ENCODE measurements at places on chromosomes 3 and 15. TPM values are rescaled to one million over a fixed set of nuclear protein-coding genes. Genes with fewer than 3 reads are reported as not detected.

The CILP gene
- 0.05 TPM for total RNA-seq

The CACNA2D3 gene
- total RNA-seq: not detected

The NME9 gene
- total RNA-seq: not detected

The CCR4 gene
- 2.9 TPM for total RNA-seq

The FOXL2NB gene
- total RNA-seq: not detected

The C3orf20 gene
- 0.11 TPM for total RNA-seq

The LIPC gene
- 4.1 TPM for total RNA-seq

The MSL2 gene
- 50.7 TPM for total RNA-seq

DNA sequence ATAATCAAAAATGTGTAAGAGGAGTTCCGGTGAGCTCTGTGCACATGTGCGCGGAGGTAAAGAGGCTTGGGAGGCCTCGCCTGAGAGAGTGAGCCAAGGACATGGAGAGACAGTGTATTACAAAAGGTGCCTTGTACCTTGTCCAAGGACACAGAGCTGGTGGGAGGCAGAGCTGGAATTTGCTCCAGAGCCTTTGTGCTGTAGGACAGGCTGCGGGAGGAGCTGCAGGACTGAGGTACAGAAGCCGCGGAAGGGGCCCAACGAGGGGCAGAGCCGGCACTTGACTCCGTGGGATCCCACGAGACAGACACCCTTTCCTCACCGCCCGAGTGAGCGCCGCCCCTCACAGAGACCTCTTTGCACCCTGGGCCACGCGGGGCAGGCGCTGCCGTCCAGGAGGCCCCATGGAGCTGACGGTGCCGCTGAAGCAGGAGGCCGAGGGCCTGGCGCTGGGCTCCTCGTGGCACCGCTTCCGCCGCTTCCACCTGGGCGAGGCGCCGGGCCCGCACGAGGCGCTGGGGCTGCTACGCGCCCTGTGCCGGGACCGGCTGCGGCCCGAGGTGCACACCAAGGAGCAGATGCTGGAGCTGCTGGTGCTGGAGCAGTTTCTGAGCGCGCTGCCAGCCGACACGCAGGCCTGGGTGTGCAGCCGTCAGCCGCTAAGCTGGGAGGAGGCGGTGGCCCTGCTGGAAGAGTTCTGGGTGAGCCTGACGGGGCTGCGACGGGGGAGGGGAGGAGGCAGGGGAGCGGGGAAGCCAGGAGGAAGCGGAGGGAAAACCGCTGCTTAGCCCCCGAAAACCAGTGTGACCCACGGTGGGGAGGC lies 68.7 kb downstream of the SLTM start:
- DNase-seq: no peak

GRCh38 chr15:87597346-87598052 lies 659.0 kb downstream of the NTRK3 start:
- peak; percentile 77 for DNase-seq

GRCh38 chr3:126340081-126340511 lies 17.1 kb downstream of the KLF15 start:
- no peak for DNase-seq

- DNase-seq: peak; percentile 33
Measured at GRCh38 chr15:65952391-65953053, 83.2 kb downstream of the RAB11A start.

DNA sequence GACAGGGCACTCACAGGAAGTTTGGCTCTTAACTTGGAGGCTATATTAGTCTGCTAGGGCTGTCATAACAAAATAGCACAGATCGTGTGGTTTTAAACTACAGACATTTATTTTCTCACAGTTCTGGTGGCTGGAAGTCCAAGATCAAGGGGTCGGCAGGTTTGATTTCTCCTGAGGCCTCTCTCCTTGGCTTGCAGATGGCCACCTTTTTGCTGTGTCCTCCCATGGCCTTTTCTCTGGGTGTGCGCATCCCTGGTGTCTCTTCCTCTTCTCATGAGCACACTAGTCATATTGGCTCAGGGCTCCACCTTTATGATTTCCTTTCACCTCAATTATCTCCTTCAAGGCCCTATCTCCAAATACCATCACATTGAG lies 69.3 kb downstream of the FOXB1 start:
- DNase-seq: no peak

DNA sequence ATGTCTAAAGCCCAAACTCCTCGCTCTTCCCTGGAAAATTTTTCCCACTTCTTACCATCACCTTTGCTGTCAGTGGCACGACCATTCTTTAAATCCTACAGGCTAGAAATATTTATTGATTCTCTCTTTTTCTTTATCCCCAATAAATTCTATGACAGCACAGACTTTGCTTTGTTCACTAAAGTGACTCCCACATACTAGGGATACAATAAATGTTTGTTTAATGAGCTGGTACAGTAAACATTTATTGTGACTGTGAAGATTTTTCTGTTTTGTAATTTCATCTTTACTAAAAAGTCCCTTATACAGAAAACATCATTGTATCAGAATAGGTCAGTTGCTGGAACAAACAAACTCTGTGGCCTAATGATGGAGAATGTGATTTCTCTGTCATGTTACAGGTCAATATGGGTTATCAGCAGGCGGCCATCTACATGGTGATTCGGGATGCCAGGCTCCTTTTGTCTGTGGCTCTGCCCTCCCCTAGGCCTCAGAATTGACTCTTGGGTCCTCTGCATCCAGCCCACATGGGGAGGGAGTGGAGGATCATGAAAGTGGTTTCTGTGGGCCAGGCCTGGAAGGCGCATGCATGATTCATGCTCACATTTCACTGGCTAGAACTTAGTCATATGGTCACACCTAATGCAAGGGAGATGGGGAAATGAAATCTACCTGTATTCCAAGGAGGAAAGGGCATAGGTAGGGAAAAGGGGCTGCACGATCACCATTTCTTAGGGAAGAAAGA lies 22.7 kb upstream of the KNG1 start:
- no peak for DNase-seq

GRCh38 chr15:76936671-76937070 lies 5.1 kb downstream of the RCN2 start:
- DNase-seq: no peak

DNA sequence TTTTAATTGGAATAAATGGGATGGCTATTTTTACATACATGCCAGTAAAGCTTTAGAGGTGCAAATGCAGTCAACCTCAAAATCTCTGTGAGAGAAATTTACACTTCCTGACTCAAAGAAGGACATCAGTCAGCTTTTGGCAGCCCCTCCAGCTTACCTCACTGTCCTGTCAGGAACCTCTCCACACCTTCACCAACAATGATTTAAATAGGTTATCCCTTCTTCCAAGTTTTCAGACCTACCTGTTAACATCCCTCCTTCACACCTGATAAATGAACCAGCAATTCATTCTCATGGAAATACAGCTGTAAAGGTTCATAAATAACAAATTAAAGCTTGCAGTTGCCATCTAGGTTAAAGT lies 286.1 kb downstream of the SHOX2 start:
- no peak for DNase-seq

DNA sequence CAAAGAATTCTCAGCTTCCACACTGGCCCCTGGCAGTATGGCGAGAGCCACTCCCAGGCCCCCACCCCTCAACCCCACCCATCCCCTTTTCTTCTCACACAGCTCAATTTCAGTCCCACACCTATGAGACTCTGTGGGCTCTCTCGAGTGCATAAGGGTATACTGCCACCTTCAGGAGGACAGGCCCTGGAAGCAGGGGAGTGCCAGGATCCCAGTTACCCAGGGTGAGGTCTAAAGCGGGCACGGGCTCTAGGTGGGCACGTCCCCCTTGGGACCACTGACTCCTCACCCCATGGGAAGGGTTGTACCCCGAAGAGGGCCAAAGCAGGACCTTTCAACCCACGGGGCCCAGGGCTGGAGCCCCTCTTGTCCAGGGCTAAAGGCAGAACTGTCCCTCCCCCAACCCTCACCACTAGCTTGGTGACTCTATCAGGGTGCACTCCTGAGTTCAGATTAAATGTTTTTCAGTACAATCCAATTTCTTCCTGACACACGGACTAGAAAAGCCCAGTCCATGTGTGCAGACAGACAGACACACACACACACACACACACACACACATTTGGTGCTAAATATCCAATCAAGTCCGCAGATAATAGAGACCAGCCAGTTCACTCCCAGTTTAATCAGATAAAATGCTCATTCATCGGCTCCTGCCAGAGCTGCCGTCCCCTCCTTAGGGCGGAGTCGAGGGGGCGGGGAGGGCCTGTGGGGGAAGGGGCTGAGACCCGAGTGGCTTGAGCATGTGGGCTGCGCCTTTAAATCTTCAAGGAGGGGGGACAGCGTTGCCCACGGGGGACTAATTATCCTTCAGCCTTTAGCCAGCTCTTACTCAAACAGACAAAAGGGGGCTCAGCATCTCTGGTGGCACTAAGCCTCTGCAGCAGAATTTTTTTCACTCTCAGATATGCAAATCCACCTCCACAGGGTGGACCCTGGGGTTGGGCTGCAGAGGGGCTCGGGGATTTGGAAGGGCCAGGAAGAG lies 59.3 kb downstream of the CYP11A1 start:
- DNase-seq: peak; percentile 68

GRCh38 chr3:126630020-126630419 lies 24.9 kb downstream of the TXNRD3 start:
- DNase-seq: no peak

DNA sequence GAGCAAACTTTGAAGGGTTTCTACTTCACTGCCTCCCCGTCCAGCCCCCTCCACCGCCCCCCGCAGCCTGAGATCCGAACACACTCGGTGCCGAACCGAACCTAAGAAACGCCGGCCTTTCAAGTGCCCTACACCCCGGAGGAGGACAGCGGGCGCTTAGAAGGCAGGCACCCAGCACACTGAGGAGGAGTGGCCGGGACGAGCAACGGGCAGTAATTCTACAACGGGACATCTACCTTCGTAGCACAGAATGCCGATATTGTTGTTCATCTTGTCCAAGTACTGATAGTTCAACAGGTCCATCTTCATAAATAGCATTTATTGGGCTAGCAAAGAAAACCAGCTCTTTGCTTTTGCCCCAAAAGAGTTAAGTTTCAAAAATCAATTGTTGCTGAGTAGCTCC lies 513 bp downstream of the VGLL4 start:
- peak; percentile 46 for DNase-seq

DNA sequence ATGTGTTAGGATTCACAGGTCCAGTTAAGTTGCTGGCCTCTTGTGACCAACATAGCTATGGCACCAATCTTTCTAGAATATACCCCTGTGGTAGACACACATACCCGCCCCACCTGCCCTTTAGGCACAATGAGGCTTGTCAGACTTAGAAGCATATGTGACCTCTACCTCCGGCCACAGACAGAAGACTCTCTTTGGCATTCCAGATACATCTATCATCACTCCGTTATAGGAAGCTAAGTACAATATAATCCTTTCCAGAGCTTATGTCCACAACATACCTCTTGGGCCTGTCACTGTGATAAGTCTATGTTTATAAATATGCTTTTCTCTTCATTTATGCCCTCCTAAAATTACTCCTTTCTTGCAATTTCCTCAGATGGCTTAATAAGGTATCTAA lies 39.8 kb downstream of the CD47 start:
- no peak for DNase-seq

DNA sequence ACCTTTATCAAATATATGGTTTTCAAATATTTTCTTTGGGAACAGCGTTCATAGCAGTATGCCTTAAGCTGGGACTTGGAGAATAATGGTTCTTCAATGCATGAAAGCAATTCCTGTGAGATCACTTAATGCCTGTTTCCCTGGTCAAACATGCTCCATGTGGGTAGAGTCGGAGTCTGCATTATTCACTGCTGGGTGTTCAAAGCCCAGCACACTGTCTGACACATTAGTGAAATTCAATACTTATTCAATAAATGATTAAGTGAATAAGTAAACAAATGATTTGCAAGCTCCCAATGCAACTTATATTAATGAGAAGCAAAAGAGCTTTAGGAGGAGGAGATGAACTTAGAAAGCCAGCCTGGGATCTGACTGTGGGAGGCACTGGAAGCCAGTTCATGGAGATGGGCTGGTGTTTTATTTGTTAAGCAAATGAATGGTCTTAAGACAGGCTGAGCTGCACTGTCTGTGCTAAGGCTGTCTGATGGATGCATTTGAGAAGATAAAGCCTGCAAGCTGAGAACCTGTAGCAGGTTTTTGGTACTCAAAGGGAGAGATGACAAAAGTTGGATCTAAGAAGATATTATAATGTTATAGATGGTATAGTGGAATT lies 490.8 kb downstream of the MCTP2 start:
- no peak for DNase-seq

GRCh38 chr3:159789017-159789416 lies 199.6 kb upstream of the IL12A start:
- no peak for DNase-seq

DNA sequence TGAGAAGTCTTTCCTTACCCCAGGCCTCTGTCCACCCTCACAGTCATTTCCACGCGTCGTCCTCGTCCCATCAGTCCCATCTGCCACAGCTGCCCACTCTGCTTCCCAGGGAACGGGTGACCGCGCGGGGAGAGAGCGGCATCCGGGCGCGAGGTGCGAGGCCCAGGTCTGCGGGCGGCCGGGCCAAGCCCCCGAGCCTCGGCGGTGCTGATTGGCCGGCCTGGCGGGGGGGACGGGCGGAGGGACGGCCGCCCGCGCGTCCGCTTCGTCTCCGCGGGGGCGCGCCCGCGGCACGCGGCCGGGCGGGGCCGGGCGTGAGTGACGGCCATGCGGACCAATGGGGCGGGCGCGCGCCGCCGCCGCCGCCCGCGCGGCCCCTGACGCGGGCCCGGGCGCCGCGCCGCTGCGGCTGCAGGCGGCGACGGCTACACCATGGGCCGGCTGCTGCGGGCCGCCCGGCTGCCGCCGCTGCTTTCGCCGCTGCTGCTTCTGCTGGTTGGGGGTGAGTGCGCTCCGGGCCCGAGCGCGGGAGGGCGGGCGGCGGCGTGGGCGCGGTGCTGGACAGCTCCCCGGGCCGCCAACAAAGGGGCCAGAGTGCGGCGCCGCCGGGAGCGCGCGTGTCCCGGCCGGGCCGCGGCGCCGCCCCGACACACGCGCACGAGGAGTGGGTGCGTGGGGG lies at the start of gene PODXL2:
Gene PODXL2, plus strand, starts transcription at position 398 of the 679 bp plus-strand sequence. Its CDS starts 35 bp downstream, at position 433.
- DNase-seq: peak; percentile 39

DNA sequence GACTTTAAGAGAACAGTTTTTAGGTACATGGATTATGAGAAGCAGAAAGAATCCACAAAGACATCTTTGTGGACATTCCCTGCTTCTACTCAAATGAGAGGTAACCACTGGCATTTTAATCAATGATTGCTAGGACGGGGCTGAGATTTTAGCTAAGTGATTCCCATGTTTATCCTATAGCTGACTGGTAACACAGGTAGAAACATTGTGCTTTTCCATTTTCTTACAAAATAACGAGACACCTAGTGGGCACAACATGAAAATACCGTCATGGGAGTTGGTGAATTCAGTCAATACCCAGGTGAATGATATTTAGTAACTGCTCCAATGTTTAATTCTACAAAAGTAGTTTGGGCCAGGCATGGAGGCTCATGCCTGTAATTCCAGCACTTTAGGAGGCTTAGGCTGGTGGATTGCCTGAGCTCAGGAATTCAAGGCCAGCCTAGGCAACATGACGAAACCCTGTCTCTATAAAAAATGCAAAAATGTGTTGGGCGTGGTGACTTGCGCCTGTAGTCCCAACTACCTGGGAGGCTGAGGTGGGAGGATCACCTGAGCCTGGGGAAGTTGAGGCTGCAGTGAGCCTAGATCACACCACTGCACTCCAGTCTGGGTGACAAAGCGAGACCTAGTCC lies 37.2 kb upstream of the DENND4A start:
- peak; percentile 48 for DNase-seq
